Lower lobe of right lung (tissue), 2 donors: ENCODE measurements at places on chromosomes 3 and 15. TPM values are rescaled to one million over a fixed set of nuclear protein-coding genes. Genes with fewer than 3 reads are reported as not detected.

DNA sequence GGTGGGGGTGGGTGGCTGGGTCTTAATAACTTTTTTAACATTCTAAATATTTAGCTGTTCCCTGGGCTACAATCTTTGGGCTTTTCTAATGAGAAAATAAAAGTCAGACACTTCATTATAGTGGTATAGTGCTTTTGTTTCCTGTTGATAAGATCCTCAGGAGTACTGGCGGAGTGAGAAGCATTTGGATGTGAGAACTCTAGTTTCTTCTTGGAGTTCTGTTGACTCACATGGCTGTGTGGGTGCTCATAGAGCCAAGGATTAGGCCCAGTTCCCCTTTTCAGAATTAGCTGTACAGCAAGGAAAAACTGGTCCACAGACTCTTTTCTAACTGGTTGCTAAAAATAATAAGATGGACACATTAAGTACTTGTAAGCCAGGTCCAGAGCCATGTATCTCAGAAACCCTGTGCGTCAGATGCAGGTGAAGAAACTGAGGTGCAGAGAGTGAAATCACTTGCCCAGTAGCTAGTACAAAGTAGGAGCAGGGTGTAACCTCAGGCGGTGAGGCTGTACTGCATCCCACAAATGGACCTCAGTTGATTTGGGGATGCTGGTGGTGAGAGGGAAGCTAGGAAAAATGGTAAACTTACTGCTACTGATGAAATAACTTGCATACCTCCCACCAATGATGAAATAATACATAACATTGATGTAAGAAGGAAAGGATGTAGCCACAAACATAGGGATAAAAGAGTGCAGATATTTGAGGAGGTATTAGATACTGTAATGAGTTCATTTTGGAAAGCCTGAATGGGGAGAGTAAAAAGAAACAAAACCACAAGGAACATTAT lies 2.3 kb downstream of the ITPR1 start:
- DNase-seq = no peak
- peaks cover 27% of the 10 kb centered on the region for H3K4me1 ChIP-seq
- peaks cover 10% of the 10 kb centered on the region for H3K36me3 ChIP-seq
- no peak overlapping the region for H3K27ac ChIP-seq

DNA sequence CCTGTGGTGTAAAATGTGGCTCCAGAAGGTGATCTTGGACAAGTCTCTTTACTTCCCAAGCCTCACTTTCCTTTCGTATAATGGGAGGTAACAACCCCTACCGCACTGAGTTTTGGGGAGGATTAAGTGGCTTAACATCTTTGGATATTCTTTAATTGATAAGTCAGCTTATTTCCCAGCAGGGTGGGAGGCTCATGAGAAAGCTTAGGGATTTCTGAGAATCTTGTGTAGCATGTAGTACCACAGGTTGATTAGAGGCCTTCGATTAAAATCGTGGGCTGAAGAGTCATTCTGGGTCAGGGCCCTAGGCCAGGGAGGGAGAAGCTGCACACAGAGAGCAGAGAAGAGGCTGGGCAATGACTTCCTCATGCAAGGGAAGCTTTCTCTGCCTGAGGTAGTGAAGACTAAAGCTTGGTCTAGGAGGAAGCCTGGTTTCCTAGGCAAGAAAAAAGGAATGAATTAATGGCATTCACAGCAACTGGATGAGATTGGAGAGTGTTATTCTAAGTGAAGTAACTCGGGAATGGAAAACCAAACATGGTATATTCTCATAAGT lies 1.5 kb upstream of the NMNAT3 start:
- H3K4me3 ChIP-seq = no peak overlapping the region
- DNase-seq = no peak
- H3K36me3 ChIP-seq = no peaks in the 10 kb centered on the region
- peaks cover 8% of the 10 kb centered on the region for H3K4me1 ChIP-seq
- H3K27ac ChIP-seq = no peak overlapping the region

- H3K4me3 ChIP-seq = no peak overlapping the region
- H3K27ac ChIP-seq = no peak overlapping the region
- H3K4me1 ChIP-seq = no peaks in the 10 kb centered on the region
- no peak for DNase-seq
- H3K27me3 ChIP-seq = peaks cover 32% of the 10 kb centered on the region
Observed at GRCh38 chr3:127424766-127425504, 137.1 kb upstream of the PRR20G start.

The GCHFR gene
- total RNA-seq = 99.5 TPM
